ENCODE measurements at places on chromosomes 11 and 22.

DNA sequence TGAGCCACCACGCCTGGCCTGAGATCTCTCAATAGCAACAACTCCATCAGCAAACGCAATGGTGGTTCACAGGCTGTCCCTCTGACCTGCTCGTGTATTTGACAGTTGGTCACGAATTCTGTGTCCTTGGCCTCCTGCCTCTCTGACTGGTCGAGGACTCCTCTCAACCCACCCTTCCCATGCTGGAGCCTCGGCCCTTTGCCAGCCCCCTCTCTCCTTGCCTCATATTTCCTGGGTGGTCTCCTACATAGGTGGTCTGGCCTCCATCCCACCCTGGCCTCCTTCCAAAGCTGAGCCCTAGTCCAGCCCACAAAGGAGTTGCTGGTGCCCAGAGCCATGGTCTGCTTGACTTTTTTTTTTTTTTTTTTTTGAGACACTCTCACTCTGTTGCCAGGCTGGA lies 11.4 kb upstream of the A4GALT start:
- DNase-seq, result no peak

- DNase-seq, result no peak
Measured at GRCh38 chr11:62958547-62959421, 26.0 kb downstream of the SLC22A6 start.

DNA sequence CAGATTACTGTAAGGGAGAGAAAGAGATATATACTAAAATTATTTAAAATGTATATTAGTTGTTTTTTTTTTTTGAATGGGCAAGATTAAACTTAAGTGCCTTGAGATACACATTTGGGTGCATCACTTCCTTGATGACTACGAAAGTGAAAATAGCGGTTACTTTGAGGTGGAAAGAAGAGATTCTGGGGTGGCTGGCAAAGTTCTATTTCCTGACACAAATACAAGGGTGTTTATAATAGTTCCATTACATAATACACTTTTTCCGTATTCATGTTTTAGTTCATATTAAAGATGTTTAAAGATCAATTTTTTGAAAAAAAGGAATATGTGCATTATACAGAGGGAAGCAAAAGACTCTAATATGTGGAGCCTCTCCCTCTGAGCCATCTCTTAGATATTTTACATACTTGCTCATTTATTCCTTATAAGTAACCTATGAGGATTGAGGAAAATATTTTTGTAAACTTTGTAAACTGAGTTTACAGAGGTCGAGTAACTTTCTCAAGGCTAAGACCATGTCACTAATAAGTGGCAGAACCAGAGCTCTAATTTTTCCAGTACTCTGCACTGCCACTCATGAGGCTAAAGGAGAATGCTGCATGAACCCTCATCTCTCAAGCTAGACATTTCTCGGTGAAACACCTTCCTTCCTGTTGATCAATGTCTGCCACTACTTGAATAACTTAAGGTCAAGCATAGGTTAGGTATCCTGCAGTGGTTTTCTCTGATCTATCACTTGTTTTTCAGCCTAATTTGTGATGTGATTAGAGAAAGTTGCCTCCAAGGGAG lies 58.6 kb downstream of the DDIAS start:
- DNase-seq, result no peak

DNA sequence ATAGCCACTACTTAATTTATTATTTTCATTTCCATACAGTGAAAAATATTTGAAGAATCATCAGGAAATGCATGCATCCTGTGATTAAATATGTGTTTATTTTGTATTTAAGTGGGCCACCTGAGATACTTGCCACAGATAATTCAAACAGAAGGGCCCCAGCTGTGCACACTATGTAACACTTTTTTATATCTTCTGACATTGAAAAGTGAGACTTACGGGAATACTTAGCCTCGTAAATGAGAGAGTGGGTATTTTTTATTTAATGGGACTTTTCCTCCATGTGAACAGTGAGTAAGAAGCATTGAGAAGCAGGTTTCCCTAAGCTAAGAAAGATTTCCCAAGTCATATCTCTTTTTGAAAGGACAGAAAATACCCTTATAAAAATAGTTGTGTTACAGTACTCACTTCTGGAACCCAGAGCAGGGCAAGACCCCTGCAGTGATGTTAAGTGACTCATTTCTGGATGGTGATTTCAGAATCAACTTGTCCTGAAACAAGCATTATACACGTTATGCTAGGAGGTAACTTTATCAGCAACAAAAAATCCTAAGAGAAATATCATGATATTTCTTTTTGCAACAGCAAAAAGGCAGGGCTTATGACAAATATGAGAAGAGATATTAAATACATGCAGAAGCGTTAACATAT lies 478.1 kb upstream of the CHORDC1 start:
- no peak for DNase-seq

GRCh38 chr11:119903821-119904220 lies 174.8 kb upstream of the NECTIN1 start:
- no peak for DNase-seq

DNA sequence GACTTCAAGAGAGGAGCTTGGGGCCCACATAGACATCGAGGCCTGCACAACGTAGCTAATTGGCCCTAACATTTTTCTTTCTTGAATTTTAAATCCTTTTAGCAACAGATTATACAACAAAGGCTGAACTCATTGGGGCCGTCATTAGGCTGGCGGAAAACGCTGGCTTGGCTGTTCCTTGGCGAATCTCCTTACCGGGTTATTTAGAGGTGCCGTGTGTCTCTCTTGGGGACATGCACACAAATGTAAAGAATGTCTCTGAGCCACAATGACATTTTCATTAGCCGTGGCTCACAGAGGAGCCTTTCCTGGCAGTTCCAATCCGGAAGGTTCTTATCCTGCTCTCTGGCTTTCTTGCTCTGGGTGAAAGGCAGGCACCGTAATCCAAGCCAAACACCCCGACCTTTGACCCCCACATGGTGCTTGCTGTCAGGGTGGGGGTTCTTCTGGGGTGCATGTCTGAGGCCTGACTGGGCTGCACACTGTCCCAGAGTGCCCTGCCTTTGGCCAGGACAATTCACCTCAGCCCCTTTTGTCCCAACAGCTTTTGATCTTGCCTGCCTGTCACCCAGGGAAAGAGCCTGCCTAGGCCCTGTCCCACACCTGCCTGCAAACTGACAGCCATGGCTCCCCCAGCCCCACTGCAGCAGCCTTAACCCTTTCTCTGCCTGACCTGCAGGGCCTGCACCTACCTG lies 9.2 kb upstream of the FGF3 start:
- peak; percentile 7 for DNase-seq

GRCh38 chr11:101726988-101727387 lies 143.2 kb upstream of the TRPC6 start:
- DNase-seq, result no peak

GRCh38 chr11:46625406-46625805 lies 8.1 kb downstream of the ATG13 start:
- no peak for DNase-seq

DNA sequence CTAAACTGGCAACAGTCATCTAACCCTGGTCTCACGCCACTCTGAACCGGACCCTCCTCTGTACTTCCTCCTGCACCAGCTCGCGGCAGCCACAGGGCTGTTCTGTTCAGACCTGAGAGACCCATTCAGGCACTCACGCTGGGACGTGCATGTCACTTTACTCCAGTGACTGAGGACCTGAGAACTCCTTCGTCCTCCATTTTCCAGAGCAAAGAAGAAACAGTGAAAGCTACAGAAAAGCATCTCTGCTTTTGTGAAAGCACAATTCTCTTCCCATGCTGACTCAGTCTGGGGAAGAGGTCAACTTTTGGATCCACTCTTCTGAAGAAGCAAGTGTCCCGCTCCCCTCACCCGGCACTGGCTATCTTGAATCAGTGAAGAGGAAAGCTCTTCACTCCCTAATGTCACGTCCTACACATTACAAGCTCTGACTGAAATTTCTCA lies 24.5 kb downstream of the PISD start:
- DNase-seq, result peak; percentile 58

GRCh38 chr11:19938169-19938856 lies 222.0 kb downstream of the DBX1 start:
- DNase-seq, result peak; percentile 60

DNA sequence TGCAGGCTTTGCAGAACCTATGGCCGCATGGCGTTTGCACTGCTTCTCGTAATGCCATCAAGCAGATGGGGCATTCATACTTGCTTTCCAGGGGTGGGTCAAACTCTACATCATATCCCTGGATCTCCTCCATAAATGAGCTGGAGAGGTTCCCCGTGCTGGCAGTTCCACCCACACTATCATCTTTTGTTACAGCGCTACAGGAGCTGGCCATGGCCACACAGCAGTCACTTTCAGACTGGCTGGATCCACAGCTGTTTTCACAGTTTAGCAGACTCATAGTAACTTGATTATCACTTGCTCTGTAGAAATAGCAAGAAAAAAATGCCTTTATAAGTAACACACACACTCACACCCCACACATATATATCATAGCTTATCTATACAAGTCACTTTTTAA lies 8.8 kb downstream of the TRAF6 start:
- peak; percentile 30 for DNase-seq

DNA sequence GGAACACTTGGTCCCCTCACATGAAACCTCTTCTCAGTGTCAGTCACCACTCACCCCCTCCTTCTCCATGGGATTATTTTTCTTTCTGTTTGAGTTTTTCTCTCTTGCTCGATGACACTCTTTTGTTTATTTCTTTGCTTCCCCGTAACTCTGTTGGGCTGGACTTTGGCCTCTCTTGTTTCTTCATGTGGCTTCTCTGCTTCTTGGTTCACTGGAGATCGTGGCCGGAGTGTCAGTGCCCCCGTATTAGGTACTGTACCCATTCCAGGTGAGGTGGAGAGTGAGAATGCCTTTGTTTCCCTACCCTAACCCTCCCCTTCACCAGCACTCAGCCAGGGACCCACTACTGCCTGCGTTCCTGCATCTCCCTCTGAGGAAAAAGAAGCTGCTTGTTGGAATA lies 32.5 kb downstream of the CYB5R2 start:
- DNase-seq, result no peak

DNA sequence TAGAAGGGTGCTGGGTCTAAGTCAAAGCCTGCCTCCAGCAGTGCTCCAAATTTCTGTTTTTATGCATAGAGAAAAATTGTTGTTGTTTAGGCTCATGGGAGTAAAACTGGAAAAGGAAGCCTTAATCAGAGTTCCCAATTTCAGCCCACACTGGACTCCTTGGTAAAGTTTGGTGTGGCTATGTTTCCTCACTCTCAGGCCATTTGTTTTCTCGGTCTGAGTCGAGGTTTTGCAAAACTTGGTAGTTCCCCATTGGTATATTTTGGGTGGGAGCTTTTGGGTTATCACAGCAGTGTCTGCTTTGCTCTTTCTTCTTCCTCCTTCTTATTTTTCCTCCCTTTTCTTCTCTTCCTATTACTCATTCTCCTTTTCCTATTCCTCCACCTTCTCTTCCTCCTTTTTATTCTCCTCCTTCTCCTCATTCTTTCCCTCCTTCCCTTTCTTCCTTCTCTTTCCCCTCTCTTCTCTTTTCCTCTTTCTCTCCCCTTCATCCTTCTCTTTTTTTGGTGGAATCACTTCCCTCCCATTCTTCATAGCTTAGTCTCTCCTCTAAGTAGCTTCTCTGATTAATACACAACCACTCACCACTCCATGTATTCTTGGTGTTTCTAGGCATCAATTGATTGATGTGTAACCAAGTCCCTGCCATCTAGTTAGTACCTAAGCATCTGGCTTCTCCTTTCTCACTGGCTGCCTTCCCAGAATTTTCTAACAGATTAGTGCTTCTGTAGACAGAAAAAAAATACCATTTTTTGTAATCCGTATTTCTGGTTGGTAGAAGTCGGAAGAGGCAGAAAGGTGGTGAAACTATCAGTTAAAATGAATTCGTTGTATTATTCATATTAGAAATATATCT lies 10.1 kb downstream of the SLC5A1 start:
- no peak for DNase-seq

GRCh38 chr11:117832511-117832910 lies 8.0 kb upstream of the FXYD2 start:
- no peak for DNase-seq

All from left ventricle myocardium superior (tissue), 1 donor.